ENCODE measurements at places on chromosomes 7 and 10.
A peak's percentile ranks its signal among the peaks of the same experiment; 100 is the strongest.

DNA sequence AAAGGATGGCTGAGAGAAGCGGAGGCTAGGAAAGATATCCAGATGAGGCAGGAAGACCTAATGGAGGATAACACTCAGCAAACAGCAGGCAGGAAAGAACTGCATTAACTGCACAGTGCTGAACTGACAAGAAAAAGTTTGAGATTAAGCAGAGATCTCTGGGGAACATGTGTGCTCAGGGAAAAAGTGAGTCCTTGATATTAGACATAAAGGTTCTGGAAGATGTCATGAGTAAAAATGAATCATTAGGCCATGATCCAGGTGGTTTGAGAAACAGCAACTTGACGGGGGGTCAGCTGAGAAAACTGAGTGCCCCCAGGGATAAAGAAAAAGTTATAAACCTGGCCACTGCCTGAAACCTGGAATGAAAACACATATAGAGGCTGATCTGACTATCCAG is 27.3 kb upstream of the ANK3 start:
- DNase-seq, result no peak

GRCh38 chr10:14889318-14889717 is 10.7 kb downstream of the SUV39H2 start:
- DNase-seq, result no peak

DNA sequence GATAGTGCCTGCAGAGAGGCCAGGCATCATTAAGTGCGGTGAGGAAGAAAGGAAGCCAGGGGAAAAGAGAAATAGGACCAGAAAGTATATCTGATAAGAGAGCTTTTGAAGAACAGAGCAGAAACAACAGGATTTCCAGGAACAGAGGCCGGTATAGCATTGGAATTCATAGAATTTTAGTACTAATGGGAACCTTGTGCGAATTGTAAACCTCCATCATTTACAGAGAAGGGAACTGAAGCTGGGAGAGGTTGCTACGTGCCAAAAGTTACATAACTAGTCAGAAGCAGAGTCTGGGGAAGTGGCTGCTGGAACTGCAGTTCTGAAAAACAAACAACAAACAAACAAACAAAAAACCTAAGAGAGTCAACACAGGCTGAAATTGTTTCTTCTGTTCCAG is 5.4 kb upstream of the ZMYND11 start:
- DNase-seq, result no peak

GRCh38 chr7:124532166-124532565 is 233.4 kb downstream of the GPR37 start:
- no peak for DNase-seq

- DNase-seq, result no peak
Observed at GRCh38 chr10:75568450-75569130, 137.2 kb downstream of the LRMDA start.

GRCh38 chr7:18020138-18020715 is 7.4 kb downstream of the PRPS1L1 start:
- no peak for DNase-seq

DNA sequence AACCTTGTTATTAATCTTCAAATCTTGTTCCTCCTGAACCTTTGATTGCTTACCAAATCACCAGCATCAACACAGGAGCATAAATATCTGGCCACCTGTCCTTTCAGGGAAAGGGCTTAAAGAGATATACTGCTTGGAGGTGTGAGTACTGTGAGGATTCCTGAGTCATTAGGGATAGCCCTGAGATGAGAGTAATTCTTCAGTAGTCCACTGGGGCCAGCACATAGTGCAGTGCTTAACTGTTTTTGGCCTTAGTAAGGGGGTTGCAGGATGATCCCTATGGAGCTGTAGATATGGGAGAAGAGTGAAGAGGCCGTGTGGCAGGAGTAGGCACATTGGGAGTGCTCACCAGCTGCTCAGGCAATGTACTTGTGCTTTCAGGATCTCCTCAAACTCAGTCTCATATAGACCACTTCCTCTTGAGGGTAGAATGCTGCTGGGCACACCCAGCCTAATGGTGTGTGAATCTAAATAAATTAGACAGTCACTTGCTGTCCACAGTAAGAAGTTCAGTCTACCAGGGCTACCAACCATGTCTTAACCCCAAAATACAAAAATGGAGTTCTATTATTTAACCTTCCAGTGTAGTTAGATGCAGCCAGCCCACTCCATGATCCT is 26.5 kb upstream of the GPR141 start:
- no peak for DNase-seq

DNA sequence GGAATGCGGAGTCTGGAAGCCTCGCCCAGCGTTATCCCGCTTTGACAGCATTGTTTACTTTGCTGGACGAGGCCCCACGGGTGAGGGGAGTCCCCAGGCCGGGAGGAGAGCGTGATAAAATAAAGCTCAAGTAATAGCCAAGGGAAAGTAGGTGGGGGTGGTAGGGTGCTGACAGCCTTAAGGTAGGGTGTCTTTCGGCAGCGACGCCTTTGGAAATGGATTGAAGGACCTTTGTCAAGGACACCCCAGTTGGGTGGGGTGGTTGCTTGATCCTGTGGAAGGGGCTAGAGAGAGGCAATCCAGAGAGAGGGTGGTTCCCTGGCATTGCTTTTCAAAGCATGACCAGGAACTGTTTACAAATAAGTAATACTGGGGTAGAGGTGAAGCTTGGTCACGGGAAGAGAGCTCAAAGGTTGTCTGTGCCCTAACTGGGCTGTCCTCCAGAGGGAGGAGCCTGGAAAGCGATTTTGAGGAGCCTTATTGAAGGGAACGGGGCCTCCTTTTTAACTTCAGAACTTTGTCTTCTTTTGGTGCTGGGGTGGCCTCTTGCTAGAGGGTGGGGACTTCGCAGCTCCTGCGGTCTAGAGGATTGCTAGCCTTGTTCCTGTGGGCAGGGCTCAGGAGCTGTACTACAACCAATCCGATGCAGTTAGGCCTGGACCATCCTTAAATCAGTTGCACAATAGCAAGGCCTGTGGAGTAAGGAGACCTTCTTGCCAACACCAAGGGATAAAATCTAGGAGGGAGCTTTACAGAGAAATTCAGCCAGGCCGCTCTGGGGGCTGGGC is 1.3 kb downstream of the EIF4EBP2 start:
- DNase-seq, result no peak

GRCh38 chr7:7323352-7323751 is 141.0 kb downstream of the C1GALT1 start:
- DNase-seq, result no peak

DNA sequence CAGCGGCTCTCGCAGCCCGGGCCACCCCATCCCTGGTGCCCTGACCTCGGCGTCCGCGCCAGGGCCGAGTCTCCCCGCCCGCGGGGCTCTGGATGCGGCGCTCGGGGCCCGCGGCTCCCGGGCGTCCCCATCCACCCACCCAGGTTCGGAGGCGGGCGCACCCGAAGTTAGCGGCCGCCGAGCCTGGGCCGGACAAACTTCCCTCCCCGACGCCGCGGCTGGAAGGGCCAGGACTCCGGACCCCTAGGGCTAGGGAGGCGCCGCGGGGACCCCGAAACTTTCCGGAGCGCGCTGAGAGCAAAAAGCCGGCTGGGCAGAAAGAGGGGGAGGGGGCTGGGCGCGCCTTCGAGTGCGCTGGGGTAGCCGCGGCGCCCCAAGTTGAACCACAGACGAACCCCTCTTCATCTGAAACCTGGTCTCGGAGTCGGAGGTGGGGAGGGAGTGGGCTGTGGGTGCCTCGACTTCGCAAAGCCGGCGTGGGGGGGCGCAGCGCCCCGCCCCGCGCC is 3.7 kb upstream of the ELFN1 start:
- no peak for DNase-seq

GRCh38 chr10:7409045-7409731 is 1.6 kb downstream of the SFMBT2 start:
- DNase-seq, result peak; percentile 71

GRCh38 chr7:46571996-46572395 is 650.9 kb upstream of the IGFBP3 start:
- DNase-seq, result no peak

DNA sequence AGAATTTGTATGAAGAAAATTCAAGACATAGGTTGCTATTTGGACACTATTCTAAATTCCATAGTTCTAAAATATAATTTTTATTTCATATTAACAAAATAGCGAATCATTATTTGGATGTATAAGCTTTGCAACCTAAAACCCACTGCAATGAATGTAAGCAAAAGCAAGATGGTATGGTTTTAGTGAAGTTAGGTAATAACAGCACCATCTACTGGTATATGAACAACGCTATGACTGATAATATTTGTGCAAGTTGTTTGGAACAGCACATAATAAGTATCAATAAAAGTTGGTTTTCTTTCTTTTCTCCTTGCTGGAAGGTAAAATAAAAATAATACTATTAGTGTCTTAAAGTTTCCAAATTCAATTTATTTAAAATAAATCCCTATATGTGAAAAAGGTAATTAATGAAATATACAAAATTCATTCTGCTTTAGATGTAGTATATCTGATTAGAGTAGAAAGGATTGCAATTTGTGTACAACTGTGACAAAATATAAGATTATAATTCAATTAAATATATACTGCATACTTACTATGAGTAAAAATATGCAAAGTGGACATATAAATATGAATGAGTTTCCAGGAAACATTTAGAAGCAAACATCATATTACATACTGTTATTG is 79.0 kb upstream of the LSM8 start:
- DNase-seq, result no peak

GRCh38 chr7:44367475-44368043 is 42.2 kb upstream of the CAMK2B start:
- DNase-seq, result no peak

DNA sequence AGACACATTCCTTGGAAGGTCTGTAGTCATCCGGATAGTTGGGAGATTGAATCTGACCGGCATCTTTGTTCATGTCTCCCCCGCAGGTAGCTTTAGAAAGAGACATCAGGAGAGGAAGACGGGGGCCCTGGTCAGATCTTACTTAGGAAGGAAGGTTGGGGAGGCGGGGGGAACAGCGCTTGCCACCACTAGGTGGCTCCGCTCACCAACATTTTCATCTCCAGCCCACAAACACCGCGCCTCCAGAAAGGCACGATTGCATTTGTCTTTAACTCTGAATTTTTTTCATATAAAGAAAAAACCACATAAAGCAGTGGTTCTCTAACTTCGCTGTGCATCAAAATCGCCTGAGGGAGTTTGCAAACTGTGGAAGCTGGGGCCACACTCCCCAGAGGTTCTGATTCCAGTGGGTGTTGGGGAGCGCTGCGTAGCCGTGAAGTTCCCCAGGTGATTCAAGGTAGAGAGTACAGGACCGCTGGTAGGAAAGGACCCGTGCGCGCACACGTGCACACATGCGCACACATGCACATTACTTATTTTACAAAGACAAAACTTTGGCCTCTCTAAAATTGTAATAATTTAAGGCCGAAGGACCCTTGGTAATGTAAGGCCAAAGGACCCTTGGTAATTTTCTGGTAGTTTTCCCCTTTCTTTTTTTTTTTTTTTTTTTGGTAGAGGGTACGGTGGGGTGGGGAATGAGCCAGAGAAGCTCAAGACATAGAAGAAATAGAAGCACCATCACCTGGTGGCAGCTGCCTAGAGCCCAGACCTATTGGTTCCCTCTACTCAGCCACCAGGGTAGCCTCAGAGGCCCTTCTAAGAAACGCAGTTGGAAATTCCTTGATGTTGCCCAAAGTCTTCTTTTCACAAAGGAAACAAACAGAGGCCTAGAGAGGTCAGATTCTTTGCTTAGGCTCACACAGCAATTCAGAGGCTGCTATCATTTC is 37.4 kb upstream of the OPALIN start:
- peak; percentile 35 for DNase-seq

GRCh38 chr10:118680197-118680596 is 74.6 kb downstream of the CACUL1 start:
- no peak for DNase-seq

- DNase-seq, result no peak
Observed at GRCh38 chr7:76233538-76234281, 32.0 kb downstream of the SRRM3 start.

- DNase-seq, result no peak
Observed at GRCh38 chr7:124762611-124763143, 2.9 kb downstream of the GPR37 start.

GRCh38 chr10:49138361-49138891 is 4.6 kb upstream of the FAM170B start:
- DNase-seq, result no peak

- no peak for DNase-seq
Observed at GRCh38 chr10:123494301-123494808, 171.8 kb upstream of the GPR26 start.

DNA sequence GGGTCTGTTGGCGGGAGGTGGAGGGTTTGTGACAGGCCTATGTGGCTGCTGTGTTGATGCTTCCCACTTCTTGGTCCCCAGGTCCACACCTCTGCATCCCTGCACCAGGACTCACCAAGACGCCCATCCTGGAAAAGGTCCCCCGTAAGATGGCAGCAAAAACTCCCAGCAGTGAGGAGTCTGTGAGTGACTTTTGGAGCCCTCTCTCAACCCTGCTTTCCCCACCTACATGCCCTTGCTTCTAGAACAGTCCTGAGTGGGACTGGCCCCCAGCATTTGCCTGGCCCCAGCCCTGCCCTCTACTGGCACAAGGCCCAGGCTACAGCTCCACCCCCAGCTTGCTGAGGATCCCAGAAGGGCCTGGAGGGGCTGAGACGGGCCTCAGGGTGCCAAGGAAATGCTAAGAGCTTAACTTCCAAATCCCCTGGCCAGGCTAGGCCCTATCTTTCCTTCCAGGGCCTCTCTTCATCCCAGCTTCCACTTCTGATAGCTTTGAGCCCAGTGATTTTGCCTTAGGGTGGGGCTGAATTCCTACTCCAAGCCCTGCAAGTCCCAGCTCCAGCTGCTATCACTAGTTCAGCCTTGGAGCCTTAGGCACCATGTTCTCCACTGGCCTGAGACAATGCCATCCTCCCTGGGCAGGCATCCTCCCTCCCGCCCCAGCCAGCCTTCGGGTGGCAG is 2.7 kb downstream of the CHAT start:
- DNase-seq, result no peak

GRCh38 chr10:112532189-112532588 is 85.2 kb downstream of the VTI1A start:
- DNase-seq, result no peak

GRCh38 chr10:119478811-119479341 is 63.6 kb downstream of the RGS10 start:
- no peak for DNase-seq

DNA sequence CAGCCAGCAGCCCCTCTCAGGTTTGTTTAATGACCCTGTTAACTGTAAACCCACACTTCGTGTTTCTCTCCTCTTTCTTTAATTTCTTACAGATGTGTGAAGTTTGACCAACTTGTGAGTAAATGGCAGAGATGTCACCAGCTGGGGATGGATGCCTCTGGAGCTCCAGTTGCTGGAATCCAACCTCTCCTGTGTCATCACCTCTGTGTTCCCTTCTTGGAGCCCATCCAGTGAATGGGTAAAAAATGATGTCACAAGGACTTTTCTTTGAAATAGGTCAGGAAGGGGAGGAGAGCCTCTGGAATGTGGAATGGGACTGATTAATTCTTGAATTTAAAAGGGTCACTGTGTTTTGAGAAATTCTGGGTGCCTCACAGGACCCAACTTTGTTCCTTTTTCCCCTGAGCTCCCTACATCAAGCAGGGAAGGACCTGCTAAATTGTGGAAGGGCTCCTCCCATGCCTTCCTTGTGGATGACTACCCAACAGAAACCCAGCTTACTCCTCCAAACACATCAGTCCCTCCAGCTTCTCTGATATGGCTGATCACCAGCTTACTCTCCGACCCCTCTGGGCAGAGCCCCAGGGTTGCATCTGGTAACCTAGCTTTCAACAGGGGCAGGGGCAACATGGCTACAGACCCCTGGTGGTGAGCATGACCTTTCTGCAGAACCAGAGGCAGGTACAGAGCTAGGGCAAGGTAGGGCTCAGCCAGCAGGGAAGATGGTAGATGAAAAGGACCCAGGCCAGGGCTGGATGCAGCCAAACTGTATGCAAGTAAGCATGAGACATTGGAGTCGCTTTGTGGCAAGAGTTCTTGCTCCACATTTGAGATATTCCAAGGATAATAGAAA is 67.5 kb downstream of the STRA8 start:
- no peak for DNase-seq

Measured in naive thymus-derived CD4-positive, alpha-beta T cell (primary cell).